Adipocyte (in vitro differentiated cells): ENCODE measurements at places on chromosomes 4 and X.

DNA sequence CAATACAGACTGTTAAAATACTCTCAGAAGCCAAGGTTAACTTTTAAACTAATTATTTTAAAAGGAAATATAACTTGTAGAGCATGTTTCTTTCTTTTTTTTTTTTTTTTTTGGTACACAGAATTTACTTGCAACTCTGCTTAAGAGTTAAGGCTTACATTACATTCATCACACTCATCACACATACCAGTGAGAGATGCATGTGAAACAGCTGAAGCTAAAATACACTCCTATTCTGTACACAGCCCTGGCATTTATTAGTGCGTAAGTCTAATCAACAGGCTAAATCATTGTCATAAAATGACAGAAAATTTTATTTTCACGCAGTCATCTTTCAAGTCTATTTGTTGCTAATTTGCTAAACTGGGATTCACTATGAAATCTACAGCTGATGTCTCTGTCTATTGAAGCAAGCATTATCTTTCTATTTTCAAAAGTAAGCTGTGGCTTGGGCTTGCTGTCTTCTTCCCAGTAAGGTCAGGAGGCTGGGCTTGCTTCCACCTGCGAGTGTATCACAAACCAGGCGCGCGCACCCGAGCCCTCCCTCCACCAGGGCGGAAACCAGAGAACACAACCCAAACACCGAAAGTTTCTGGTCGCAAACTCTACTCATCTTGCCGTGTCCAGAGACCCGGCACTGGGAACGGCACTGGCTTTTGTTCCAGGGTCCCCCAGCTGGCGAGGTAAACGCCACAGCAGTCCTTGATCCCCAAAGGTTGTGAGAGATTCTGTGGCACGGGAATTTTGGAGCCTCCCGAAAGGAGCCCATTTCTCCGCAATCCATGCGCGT lies 3.9 kb downstream of the MAML3 start:
- peak; percentile 76 for DNase-seq

DNA sequence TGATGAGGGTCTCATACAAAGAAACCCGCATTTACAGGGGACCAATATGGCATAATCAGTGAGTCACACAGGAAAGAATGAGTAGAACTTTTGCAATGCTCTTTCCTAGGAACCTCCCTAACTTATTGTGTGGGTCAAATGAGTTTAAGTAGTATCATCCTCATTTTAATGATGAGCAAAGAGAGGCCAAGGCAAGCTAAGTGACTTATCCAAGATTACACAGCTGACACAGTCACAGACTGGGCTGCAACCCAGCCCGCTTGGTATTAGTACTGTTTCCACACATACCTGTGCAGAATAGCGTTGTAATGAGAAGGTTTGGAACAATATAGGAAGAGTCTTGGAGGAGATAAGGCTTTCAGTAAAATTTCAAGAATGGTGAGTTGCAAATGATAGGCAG lies 91.0 kb upstream of the PPP1R2C start:
- DNase-seq, result no peak

- no peak for DNase-seq
Observed at GRCh38 chrX:12329476-12329875, 191.2 kb downstream of the FRMPD4 start.

DNA sequence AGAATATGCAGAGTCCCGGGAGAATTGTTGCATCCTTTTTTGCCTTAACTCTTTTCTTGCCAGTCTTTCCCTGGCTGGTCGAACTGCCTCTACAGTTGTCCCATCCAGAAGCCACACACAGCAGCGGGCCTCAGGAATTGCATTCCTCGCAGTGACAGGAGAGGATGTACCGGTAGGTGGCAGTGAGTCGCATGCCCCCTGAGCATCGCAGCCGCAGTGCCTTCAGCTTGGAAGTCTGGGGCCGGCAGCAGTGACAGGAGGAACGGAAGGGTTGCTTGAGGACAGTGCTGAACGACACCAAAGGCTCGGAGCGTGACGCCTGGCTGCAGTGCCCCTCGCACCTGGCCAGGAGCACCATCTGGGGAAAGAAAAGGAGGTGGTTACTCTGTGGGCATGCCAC lies 23.5 kb downstream of the NDP start:
- DNase-seq, result peak; percentile 7

DNA sequence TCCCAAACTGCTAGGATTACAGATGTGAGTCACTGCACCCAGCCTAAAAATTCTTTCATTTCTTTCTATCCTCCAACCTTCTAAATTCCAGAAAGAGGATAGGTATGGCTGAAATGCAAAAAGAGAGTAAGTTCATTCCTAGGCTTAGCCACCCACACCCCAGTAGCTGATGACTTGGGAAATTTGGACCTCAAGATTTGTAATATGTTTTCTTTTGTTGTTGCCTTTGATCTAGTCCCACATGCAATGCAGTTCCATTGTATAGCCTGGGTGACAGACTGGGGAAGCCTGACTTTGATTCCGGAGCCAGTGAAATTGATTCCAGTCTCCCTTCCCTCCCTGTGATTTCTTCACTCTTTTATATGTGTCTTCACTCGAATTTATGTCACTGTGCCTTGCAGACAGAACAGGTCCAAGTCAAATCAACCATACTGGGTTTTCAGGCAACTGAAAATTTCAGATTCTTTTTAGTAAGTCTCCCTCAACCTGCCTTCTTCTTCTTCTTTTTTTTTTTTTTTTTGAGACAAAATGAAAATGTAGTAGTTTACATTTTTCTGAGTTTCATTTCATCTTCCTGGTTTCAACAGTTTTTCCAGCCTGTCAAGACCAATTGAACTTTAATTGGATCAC lies 176.2 kb upstream of the RBPJ start:
- peak; percentile 65 for DNase-seq

- no peak for DNase-seq
Observed at GRCh38 chr4:7831858-7832730, 107.6 kb downstream of the AFAP1 start.
